Left colon (tissue), 2 donors: ENCODE measurements at places on chromosomes 12 and 14. TPM values are rescaled to one million over a fixed set of nuclear protein-coding genes. Genes with fewer than 3 reads are reported as not detected.

KERA gene
- total RNA-seq, result not detected

ADSS1 gene
- total RNA-seq, result 4.4 TPM

GRCh38 chr12:981176-981828 is 9.7 kb upstream of the ERC1 start:
- no peak for DNase-seq

DNA sequence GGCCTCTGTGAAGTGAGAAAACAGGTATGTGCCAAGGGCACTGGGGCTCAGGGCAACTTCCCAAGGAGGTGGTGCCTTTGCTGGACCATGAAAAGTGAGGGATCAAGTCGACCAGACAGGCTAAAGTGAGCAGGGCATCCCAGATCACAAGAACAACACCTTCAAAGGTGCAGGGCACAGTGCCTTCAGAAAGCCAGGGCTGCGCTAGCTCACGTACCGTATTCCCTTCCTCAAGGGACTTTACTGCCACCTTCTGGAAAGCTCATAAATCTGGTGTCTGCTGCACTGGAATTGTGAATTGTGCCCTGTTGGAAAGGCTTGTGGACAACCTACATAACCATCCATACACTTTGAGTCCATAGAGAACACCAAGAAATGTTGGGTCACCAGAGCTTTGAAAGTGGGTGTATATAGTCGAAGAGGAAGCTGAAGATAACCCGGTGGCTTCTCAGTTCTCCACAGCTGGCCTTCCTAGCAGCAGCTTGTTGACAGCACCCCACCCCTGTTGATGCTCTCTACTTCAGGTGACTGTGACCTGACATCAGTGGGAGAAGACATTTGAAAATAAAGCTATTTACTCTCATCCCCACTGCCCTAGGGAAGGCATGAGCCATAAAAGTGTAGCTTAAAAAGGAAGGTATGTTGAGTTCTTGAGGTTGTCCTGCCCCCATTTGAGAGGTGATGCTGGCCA is 24.5 kb downstream of the FIGNL2 start:
- DNase-seq, result no peak

- DNase-seq, result no peak
Measured at GRCh38 chr14:94960285-94961001, 190.5 kb upstream of the GSC start.

DNA sequence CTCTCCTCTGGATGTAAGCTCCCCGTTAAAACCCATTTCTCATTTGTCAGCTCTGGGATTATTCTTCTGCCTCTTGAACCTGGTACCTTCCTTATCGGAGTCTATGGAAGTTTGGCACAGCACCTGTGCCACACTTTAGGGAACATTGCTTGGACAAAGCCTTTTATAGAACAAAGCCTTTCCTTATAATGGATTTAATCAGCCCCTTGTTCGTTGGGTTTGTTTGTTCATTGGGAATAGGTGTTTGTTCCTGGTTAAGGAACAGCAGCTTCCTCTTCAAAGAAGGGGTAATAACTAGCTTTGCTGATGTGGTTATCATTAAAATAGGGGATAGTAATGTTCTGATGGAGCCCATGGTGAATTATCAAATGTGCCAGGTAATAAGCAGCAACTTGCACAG is 70.4 kb downstream of the NRXN3 start:
- no peak for DNase-seq

GRCh38 chr12:77064896-77065360 is 441 bp downstream of the E2F7 start:
- no peak for DNase-seq
